Omental fat pad (tissue), 4 donors: ENCODE measurements at places on chromosomes 4 and X.

DNA sequence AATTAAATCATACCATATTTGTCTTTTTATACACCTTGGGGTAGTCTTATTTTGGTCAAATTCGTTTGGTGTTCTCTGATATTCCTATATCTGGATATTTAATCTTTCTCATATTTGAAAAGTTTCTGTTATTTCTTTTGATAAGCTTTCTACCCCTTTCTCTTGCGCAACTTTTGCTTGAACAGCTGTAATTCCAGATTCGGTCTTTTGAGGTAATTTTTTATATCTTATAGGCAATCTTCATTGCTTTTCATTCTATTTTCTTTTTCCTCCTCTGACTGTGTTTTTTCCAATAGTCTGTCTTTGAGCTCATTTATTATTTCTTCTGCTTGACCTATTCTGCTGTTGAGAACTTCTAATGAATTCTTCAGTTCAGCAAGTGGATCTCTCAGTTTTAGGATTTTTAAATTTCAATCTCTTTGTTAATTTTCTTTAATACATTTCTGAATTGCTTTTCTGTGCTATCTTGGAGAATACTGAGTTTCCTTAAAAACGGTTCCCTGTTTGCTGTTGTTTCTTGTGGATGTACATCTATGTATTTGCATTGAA is 11.3 kb upstream of the MTHFD2L start:
- DNase-seq: no peak

DNA sequence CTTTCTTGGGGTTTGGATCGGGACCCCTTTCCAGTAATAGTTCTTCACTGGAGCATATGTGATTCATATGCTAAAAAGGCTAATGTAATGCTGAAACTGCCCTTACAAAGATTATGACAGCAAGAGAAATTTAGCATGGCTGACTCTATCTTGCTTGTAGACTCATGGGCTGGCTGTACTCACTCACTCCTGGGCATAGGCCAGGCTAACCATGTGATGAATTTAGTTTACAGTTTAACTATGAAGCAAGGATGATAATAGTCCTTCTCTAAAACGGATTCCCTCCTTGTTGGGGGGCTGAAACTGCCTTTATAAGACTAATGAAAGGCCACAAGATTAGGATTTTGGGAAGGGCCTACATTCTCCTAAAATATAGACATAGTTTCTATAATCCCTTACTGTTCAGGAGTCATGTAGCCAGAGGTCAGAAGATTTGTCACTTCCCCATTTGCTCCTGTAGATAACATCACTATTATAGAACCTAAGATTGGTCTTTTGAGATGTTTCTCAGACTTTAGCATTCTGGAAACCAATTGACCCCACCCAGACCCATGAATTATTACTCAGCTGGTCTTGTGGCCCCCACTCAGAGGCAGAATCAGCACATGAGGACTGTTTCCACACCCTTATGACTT is 20.8 kb upstream of the CEP135 start:
- DNase-seq: no peak

DNA sequence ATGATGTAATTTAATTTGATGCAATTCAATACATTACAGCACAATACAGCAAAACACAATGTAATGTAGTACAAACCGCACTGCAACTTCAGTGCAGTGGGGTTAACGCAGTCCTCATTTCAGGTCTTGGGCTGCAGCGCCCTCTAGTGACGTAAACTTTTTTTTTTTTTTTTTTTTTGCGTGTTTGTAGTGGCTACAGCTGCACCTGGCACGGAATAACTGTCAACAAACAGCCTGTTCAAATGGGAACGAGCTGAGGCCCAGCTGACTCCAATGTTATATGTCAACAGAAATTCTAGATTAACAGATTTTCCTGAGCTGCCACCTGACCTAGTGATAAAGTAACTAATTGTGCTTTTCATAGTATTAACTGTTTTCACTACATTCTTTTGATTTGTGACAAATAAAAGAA is 33.5 kb upstream of the RASSF6 start:
- DNase-seq: no peak

DNA sequence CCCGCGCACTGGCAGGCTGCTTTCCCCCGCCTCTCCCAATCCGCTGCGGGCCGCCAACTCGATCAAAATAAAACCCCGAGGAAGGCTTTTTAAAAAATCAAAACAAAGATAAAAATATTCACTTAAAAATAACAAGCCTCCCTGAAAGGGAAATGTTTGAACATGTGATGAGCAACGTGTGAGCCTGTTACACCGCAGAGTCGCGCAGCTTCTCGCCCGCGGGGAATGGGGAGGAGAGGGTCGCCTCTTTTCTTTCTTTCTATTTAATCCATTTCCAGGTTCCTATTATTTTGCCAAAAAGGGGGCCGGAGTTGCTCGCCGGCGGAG is 326.0 kb upstream of the F9 start:
- no peak for DNase-seq

GRCh38 chr4:172653676-172654075 is 514.9 kb upstream of the GALNT7 start:
- no peak for DNase-seq

DNA sequence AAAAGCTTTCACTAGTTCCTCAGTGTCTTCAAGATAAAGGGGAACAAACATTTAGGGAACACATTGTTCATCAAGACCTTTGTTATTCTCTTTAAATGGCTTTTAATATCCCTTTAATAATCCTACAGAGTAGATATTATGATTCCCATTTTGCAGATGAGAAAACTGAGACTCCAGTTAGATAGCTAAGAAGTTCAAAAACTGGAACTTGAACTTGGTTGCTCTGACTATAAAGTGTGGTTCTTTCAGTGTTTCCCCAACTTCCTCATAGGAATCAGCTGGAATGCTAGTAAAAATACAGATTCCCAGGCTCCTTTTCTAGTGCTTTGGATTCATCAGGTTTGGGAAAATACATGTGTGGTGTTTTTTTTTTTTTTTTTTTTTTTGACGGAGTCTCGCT is 37.7 kb downstream of the DLG3 start:
- no peak for DNase-seq

- DNase-seq: no peak
These were observed 414.6 kb upstream of the HS3ST1 start for GRCh38 chr4:11843340-11843739.

GRCh38 chrX:97260679-97261078 is 377.0 kb downstream of the RPA4 start:
- DNase-seq: no peak

DNA sequence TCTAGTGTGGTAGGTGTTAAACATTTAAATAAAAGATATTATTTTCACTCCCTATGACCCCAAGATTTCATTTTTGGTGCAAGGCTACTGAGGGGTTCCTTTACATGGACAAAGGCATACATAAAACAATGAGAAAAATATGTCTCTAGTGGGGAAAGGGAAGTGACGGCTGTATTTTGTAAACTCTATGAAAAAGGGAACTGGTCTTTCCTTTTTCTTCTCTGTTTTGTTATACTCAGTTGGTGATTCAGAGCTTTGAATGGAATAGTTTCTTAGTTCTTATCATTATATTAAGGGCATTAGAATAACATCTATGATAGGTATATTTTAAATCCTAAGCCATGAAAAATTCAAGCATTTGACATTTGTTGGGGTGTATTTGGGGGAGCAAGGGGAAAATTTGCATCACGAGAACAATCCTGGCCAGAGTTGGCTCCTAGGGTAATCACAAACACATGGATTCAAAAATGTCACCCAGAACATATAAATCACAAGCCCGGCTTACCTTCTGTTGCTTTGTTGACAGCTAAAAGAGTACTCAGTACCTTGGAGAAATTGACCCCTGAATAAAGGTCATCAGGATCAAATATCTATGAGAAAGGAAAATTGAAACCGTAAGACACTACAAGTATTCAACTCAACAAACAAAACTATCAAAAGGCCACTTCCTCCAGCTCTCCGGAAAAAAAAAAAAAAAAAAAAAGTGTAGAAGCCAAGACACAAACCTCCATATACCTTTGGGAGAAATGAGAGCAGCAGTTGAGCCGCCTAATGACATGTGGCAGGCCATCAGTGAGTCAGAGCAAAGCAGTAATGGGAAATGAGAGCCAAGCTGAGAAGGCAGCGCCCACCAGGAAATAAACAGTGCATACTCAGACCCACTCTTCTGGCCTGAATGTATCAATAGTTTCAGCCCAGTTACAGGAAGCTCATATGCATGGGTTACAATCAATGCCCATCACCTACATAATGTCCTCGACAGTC is 33.4 kb downstream of the ARHGEF6 start:
- DNase-seq: no peak

GRCh38 chrX:53794181-53794580 is 107.7 kb upstream of the HUWE1 start:
- DNase-seq: no peak

DNA sequence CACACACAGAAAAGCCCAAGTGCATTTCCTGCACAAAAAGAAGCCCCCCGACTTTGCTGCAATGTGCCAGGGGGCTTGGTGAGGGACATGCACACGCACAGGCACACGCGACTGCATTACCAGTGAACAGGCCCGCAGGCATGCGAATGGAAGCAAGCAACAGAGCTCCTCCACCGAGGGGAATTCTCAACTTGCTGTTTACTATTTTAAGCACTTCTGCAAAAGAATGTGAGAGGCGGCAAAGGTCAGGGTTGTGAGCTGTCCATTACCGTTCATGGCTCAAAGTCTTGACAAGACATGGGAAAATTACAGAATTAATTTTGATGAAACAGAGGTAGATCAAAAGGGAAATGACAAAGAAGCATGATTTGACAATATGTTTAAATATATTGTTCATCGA is 342.5 kb upstream of the NOCT start:
- no peak for DNase-seq

- no peak for DNase-seq
These were observed 352.9 kb downstream of the GABRG1 start for GRCh38 chr4:45770958-45771357.

GRCh38 chr4:172787111-172787510 is 381.5 kb upstream of the GALNT7 start:
- DNase-seq: no peak

GRCh38 chrX:98067611-98068010 is 1183.9 kb downstream of the RPA4 start:
- DNase-seq: no peak

DNA sequence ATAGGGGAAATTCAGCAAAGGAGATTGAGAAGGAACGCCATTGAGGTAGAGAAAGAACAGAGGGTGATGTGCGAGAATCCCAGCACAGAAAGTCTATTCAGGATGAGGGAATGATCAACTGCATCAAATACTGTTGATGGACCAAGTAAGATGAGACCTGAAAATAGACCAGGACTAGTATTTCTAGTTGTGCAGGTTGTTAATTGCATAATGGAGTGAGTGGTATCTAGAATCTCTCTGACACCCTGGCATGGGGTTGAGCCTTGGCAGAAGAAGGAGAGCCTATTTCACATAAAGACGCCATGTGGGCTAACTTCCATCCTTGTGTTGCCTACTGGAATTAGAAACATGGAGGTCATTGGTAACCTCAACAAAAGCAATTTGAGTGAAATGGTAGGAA is 135.6 kb downstream of the TMEM164 start:
- no peak for DNase-seq

DNA sequence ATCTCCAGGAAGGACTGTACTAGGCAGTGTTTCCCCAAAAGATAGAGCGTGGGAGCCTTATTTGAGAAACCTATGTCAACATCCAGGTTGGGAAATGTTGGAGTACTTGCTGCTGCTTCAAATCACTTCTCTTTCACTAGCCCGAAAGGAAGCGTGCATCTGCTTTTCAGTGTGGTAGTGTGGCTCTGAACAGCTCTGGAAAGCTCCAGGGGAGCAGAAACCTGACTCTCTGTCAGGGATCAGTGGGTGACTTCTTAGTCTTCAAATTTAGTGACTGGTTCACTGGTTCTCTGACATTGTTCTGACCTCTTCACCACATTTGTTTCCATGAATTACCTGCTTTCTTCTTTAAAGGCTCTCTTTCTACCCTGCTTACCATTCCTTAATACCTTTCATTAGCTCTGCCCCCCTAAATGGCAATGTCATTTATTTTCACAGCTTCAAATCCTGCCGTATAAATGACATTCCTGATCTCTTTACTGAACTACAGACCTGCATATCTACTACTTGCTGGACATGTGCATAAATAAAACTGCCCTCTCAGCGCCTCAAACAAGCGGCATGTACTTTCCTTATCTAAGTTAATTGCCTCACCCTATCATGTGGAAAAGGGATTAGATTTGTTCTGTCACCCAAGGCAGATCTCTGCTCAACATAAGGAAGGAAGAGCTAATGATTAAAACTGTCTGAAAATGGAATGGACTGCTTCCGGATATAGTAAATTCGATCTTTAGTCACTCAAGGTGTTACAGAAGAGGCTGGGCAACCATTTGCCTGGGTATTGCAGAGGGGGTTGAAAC is 37.0 kb downstream of the DLG3 start:
- DNase-seq: no peak

DNA sequence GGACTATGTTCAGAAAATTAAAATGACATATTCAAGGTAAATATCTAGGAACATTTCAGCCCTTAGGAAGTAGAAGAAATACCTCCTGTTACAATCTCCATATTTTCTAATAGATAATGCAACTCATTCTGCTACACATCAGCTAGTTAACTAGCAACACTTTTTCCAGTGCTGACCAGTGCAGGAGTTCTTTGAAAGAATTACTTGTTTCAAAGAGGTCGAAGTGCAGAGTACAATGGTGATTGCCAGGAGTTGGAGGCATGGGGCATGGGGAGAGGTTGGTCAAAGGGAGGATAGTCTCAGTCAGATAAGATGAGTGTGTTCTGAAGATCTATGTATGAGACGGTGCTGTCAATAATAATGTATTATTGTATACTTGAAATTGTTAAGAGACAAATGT is 53.1 kb downstream of the MTNR1A start:
- DNase-seq: no peak

- no peak for DNase-seq
These were observed 117.3 kb downstream of the WDFY3 start for GRCh38 chr4:84849051-84849640.

- DNase-seq: no peak
These were observed 64.4 kb upstream of the C4orf54 start for GRCh38 chr4:99722006-99722405.

- DNase-seq: no peak
These were observed 13.2 kb upstream of the HCCS start for GRCh38 chrX:11097933-11098332.

- DNase-seq: no peak
These were observed 4.6 kb downstream of the SUV39H1 start for GRCh38 chrX:48700951-48701653.

- no peak for DNase-seq
These were observed 42.2 kb downstream of the SH2D1A start for GRCh38 chrX:124388562-124388961.

GRCh38 chrX:132480581-132481203 is 8.1 kb downstream of the MBNL3 start:
- no peak for DNase-seq

- DNase-seq: no peak
These were observed 990 bp upstream of the HADH start for GRCh38 chr4:107988763-107989035.

DNA sequence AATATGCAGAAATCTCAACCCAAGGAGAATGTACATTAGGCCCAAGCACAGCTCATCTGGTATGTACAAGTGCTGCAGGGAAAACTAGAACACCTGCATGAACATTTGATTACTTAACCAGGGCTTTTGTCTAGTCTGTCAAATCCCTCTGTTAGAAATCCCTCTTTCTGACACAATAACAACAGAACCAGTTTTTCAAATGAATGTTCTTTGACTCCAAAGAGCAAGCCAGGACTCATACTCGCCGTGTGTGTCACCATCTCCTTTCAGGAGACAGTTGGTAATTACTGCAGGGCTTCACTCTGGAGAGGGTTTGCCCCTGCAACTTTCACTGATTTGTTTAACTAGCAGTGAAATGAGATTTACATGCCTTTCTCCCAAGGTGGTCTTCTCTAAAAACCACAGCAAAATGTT is 143.0 kb upstream of the FAM241A start:
- no peak for DNase-seq
